ENCODE measurements at places on chromosomes 6 and 20.
A peak's percentile ranks its signal among the peaks of the same experiment; 100 is the strongest.

DNA sequence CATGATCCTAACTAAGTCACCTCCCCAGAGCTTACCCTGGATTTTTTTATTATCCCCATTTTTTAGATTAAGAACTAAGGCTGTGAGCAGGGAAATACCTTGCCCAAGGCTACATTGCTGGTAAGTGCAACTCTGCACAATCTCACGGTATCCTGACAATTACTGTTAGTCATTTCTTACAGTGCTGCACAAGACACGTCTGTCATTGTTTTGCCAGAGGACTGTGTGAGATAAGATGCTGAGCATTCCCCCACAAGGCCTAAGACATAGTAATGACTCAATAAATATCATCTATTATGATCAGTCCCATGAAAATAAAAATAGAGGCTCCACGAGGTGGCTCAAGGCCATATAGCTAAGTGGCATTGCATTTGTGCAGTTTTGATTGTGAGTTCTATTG is 21.0 kb downstream of the PFDN4 start:
- no peak for DNase-seq

- DNase-seq, result no peak
Observed at GRCh38 chr6:148351309-148351708, 8.7 kb downstream of the SASH1 start.

GRCh38 chr6:19811397-19812079 is 25.6 kb upstream of the ID4 start:
- no peak for DNase-seq

DNA sequence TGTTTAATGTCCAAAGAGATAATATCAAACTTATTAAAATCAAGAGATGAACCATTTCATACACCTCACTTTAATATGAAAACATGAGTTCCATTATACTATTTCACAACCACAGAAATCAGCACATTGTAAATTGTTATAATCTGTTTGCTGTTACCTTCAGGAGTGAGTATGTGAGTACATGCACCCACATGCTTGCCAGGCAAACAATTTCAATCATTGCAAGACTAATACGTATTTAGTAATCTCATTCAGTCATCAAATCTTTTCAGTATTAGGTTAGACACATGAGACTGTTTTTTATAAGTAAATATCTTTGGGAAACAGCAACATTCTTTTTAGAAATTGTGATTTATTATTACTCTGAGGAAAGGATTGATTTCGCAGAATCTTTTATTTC is 9.3 kb upstream of the EPM2A start:
- no peak for DNase-seq

DNA sequence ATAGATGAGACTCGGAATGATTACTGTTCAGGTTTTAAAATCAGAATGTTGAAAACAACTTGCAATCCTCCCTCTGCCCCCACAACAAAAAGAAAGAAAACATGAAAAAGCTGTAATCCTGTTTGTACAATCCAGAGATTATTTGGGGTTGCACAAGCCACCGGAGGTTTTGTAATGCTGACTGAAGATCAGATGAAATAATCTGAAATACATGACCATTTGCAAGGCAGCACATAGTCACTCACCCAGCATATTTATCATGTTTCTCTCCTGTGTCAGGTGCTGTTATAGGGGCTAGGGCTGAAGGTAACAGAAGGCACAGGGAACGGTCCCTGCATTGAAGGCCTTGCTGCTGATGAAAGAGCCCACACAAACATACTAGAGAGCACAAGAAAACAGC is 85.3 kb downstream of the SIM1 start:
- DNase-seq, result no peak

GRCh38 chr6:28383235-28384142 is 16.1 kb downstream of the ZSCAN12 start:
- peak; percentile 15 for DNase-seq

- DNase-seq, result no peak
Observed at GRCh38 chr6:13378669-13379590, 50.6 kb upstream of the TBC1D7 start.

DNA sequence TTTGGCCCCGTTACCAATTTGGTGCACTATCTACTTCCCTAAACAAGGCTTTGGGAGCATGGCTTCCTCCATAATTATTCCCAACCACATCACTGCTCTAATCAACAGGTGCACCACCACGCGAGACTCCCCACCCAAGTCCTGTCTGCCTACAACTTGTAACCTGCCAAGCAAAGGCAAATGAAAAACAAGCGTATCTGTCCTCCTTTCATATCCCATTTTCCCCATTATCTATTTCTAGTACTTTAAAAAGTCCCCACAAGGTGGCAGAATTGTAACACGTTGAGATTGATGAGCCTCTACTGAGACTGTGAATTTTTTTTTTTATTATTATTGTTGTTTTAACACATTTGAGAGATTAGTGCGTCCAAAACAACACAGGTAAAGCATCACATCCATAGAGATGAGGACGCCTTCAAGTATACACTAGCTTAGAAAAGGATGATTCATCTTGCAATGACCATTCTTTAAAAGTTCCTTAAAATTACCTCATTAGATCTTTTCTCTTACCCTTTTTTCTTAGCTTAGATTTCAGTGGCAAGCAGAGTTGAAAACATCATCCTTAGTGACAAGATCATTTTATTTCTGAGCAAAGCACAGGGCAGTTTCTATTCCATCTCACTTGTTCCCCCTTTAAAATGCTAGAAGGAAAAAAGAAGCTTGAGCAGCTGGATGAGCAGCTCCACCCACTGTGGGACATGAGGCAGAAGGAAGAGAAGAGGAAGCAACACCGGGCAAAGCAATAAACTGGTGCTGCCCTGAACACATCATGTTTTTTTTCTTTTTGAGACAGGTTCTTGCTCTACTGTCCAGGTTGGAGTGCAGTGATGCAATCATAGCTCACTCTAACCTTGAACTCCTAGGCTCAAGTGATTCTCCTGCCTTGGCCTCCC is 210.8 kb downstream of the ARHGAP18 start:
- no peak for DNase-seq

GRCh38 chr6:156845454-156846155 is 68.4 kb downstream of the ARID1B start:
- no peak for DNase-seq

GRCh38 chr20:25480797-25481196 is 73.3 kb downstream of the GINS1 start:
- no peak for DNase-seq

- no peak for DNase-seq
Observed at GRCh38 chr20:55935448-55936208, 69.7 kb downstream of the CBLN4 start.

DNA sequence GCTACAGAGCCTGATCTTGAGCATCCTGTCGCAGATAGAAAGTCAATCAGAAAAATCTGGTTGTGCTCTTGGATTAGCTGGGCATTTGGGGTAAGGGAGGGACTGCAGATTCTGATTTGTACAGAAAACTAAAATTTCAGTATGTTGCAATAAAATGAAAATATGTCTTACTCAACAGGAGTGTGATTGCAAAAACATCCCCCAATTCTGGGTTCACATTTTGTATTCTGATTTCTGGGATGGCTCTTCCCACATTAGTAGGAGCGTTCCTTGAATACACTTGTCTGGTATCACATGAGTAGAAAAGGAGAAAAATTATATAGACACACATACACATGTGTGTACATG is 40.5 kb downstream of the PANK2 start:
- DNase-seq, result no peak
